Trophoblast cell (in vitro differentiated cells and primary cell): ENCODE measurements at places on chromosomes 3 and 15.
A peak's percentile ranks its signal among the peaks of the same experiment; 100 is the strongest.

DNA sequence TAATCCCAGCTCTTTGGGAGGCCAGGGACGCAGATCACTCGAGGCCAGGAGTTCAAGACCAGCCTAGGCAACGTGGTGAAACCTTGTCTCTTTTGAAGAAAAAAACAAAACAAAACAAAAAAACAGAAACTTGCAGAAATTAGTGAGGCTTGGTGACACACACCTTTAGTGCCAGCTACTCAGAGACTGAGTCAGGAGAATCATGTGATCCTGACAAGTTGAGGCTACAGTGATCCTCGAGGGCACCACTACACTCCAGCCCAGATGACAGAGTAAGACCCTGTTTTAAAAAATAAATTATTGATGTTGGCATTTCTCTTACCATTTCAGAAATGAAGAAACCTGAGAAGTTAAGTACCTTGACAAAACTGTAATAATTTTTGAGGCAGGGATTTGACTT is 44.6 kb upstream of the CCNB2 start:
- no peak for DNase-seq

GRCh38 chr15:78177447-78177873 is 28.3 kb downstream of the IDH3A start:
- DNase-seq: no peak

DNA sequence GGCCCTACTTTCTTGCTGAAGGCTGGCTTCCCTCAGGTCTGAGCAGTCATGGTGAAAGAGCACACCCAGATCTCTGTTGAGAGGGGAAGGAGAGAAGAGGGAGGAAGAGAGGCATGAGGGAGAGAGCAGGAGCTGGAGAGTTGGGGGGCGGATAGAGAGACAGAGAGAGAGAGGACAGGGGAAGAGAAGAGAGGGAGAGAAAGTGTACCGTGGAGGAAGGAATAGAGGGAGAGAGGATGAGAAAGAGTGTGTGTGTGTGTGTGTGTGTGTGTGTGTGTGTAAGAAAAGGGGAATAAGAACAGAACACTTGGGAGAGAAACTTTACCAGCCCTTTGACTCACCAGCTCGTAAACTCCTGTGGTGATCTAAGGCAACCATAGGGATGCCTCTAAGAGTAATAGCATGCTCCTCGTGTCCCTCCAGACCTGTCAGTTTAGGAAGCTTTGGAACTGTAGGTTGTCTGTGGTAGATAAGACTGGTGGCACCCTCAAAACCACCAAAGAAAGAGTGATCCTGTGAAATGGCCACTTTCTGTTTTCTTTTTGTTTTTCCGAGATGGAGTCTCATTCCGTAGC is 18.2 kb downstream of the ZNF592 start:
- no peak for DNase-seq

- DNase-seq: peak; percentile 64
These were observed 31.0 kb upstream of the ZCWPW2 start for GRCh38 chr3:28317438-28318022.

- DNase-seq: no peak
These were observed 92.4 kb upstream of the HES1 start for GRCh38 chr3:194043516-194043915.

- DNase-seq: no peak
These were observed 98.0 kb upstream of the SLC6A6 start for GRCh38 chr3:14304101-14305045.

- DNase-seq: no peak
These were observed 89.3 kb upstream of the CPNE4 start for GRCh38 chr3:132124096-132124495.

GRCh38 chr3:173862701-173863100 is 465.2 kb downstream of the NLGN1 start:
- peak; percentile 58 for DNase-seq

- DNase-seq: no peak
These were observed 50.6 kb downstream of the KY start for GRCh38 chr3:134600206-134600605.

- DNase-seq: no peak
These were observed 378.9 kb downstream of the OTOL1 start for GRCh38 chr3:161875483-161875882.

- DNase-seq: no peak
These were observed 747 bp downstream of the PLD1 start for GRCh38 chr3:171809611-171809860.

DNA sequence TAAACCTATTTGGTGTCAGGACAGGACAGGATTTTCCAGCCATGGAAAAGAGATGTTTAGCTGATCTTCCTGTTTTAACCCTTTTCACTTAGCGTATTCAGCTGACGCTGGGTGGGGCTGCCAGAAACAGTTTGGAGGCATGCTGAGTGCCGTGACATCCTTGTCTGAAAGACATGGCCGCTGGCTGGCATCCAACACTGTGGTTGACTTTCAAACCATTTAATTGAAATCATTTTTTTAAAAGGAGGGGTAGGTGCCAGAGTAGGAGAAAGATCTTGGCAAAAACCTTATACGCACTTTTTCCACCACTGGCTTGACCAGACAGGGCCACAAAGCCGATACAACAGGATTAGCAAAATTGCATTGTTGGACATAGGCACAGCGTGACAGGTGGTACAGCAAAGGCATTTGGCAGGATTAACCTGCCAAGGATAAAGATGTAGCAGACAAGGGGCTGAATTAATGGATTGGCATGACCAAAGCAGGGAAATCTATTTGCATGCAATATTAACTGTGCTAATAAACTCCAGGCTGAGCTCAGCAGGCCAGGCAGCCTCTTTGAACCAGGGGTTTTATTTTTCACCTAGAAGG is 131.8 kb upstream of the TOPAZ1 start:
- no peak for DNase-seq

DNA sequence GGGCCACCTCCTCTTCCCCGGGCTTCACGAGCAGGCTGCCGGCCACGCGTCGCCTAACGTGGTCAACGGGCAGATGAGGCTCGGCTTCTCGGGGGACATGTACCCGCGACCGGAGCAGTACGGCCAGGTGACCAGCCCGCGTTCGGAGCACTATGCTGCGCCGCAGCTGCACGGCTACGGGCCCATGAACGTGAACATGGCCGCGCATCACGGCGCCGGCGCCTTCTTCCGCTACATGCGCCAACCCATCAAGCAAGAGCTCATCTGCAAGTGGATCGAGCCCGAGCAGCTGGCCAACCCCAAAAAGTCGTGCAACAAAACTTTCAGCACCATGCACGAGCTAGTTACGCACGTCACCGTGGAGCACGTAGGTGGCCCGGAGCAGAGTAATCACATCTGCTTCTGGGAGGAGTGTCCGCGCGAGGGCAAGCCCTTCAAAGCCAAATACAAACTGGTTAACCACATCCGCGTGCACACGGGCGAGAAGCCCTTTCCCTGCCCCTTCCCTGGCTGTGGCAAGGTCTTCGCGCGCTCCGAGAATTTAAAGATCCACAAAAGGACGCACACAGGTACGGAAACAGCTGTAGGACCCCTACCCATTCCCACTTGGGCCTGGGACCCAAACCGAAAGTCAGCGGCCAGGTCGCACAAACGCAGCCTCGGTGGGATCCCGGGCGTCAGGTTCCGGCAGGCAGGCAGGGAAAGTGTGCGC is 1.5 kb downstream of the ZIC1 start:
- no peak for DNase-seq

DNA sequence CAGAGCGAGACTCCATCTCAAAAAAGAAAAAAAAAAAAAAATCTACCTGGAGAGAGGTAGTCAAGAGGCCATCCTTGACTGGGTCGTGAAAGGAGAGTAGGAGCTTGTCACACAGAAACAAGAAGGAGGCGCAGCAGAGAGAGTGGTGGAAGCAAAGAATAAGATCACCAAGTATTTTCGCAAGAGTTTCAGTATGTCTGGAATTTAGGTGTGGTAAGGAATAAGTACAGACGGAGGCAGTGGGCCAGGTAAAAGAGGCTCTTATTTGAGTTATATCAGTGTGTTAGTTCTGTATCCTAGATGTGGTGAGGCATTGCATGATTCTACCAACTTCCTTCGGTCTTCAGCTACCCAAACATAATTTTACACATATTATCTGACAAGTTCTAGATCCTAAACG is 14.6 kb upstream of the ATP10A start:
- DNase-seq: no peak

DNA sequence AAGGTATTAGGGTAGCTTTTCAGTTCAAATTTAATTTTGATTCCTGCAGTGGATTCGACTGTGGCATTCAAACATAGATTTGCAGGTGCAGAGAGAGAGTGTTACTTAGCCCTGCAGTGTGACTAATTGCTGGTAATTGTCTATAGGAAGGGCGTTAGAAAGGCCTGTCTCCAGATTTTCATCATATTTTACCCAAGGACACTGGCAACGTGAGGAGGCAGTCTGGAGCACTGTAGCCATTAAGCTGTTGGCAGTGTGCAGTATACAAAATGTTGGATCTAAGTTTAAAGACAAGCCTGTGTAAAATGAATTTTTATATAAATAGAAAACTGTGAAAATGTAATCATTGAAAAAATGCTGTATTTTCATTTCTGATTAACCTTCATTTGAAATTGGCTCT is 342.9 kb downstream of the CNTN4 start:
- DNase-seq: no peak

DNA sequence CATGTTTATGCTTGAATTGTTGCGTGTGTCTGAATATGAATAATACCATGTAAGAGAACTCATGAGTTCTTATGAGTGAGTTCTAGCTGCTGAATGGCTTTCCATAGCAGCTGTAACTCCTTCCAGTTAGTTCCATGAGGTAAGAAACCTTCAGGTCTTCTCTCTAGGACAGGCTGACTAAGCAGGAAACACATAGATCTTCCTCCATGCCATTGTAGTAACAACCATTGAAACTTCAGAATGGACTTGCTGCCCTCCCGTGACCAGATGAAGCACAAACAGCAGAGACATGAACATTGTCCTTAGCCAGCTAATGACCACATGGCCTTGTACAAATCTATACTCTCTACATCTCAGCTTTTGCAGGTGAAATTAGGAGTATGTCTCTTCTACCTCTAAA is 200.0 kb downstream of the ZNF385D start:
- DNase-seq: no peak

GRCh38 chr15:66572146-66572545 is 6.3 kb upstream of the LCTL start:
- DNase-seq: no peak

- DNase-seq: no peak
These were observed 53.9 kb upstream of the FRMD4B start for GRCh38 chr3:69439643-69440270.

DNA sequence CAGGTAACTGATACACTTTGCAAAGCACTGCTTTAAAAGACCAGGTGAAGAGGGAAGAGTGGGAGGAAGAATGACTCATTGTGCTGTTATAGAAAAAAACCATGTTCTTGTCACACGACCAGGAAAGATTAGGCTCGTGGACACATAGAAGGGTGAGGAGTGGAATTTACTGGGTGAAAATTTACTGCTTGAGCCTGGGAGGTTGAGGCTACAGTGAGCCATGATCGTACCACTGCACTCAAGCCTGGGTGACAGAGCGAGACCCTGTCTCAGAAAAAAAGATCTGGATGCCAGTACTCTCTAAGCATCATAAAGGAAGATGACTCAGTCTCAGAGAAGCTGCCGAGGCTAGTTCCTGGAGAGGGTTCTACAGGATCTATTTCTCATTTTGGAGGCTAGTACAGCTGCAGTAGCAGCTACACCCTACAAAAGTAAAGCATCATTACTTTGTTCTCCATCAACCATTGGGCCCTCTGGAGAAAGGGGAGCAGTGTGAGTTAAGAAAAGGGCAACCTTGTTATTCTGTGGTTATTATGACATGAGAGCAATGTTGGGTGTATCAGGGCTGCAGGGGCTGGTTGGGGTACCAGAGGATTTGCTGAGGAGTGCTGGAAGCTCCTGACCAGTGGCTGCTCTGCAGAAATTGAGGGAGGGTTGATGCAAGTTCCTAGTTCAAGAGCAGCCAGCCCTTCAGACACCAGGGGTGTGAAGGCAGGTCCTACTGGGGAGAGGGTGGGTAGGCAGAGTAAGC is 75.4 kb downstream of the CMTM8 start:
- DNase-seq: peak; percentile 17

GRCh38 chr15:35312344-35312743 is 227.2 kb upstream of the NANOGP8 start:
- no peak for DNase-seq

GRCh38 chr15:57297163-57297593 is 79.1 kb upstream of the CGNL1 start:
- DNase-seq: no peak

GRCh38 chr15:77354063-77354462 is 65.8 kb downstream of the PEAK1 start:
- no peak for DNase-seq

DNA sequence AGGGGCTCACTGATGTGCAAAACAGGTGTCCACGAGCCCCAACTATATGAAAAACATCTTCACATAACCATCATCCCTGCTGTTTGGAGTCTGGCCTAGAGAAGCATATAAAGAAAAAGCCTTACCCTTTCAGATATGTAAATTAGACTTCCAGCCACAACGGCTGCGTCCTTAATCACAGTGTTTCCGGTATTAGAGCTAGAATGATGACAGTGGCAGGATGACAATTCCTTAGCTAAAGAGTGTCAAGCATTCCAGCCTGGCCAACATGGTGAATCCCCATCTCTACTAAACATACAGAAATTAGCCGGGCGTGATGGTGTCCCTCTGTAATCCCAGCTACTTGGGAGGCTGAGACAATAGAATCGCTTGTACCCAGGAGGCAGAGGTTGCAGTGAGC is 19.5 kb upstream of the SAMD7 start:
- peak; percentile 11 for DNase-seq

- peak; percentile 6 for DNase-seq
These were observed 217.5 kb downstream of the RAP2B start for GRCh38 chr3:153379516-153379915.

DNA sequence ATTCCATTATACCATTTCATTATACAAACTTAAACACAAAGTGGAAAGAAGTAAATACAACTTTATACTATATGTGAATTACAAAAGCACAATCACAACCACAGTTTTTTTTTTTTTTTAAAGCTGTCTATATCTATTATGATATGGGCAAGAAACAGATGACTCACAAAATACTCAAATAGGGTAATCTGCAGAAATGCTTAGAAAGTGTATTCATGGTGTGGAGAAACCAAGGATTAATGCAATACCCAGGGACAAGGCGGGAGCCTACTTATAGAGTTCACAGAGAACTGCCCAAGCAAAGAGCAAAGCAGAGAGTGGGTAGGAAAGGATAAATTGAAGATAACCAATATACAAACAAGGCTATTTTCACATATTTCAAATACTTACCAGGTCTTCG is 332.0 kb downstream of the FHIT start:
- no peak for DNase-seq

- DNase-seq: peak; percentile 25
These were observed 3.2 kb downstream of the AKAP13 start for GRCh38 chr15:85383470-85384148.

DNA sequence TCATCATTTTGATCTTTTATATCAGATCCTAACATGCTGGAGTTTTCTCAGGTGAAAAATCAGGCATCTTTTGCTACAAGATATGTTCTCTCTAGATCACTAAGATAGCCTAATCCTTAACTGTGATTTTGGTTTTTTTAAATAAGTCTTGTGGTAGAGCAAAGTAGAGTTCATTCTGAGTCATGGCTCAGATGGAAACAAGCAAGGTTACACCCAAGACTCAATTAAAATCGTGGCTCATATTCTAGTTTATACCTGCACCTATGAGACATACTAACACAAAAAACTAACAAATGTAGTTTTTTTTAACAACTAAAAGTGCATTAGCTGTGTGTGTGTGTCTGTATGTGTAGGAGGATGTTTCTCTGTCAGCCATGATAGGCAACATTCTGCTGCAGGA is 428.2 kb downstream of the NLGN1 start:
- DNase-seq: no peak

GRCh38 chr3:168100777-168101492 is 5.2 kb upstream of the GOLIM4 start:
- DNase-seq: no peak
